ENCODE measurements at places on chromosomes 5 and 9.

- no peak for DNase-seq
These were observed 1640.9 kb upstream of the C9orf72 start for GRCh38 chr9:29214154-29214689.

- no peak for DNase-seq
These were observed 18.3 kb downstream of the SH3TC2 start for GRCh38 chr5:149044453-149045088.

GRCh38 chr9:133703591-133704399, 34.4 kb downstream of the SARDH start:
- no peak for DNase-seq

DNA sequence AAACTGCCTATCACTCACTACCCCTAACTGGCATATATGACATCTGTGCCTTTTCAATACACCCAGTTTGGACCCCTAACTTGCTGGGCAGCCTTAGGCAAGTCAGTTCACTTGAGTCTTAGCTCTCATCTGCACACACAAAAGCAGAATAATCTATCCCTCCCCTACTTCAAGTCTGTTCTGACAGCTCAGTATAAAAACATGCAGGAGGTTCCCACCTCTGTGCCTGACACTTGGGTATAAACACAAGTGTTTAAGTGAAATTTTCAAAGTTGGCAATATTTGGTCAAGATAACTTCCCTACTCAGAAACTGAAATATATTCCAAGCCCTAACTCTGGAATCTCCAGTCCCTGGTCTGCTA, 12.6 kb downstream of the HNRNPH1 start:
- no peak for DNase-seq

- DNase-seq = no peak
These were observed 75.0 kb upstream of the DAB2IP start for GRCh38 chr9:121576281-121577075.

- DNase-seq = no peak
These were observed 63.3 kb downstream of the DCP2 start for GRCh38 chr5:113039934-113040285.

GRCh38 chr5:147472664-147473475, 37.0 kb downstream of the DPYSL3 start:
- DNase-seq = no peak

- peak; percentile 73 for DNase-seq
These were observed 13.6 kb downstream of the NTNG2 start for GRCh38 chr9:132175431-132175830.

- DNase-seq = no peak
These were observed 106.0 kb downstream of the ADRB2 start for GRCh38 chr5:148932355-148932935.

- DNase-seq = no peak
These were observed 108.6 kb downstream of the SERINC5 start for GRCh38 chr5:80147119-80147815.

- DNase-seq = no peak
These were observed 29.0 kb upstream of the FAM174A start for GRCh38 chr5:100505984-100506670.

- DNase-seq = no peak
These were observed 53.8 kb downstream of the NIM1K start for GRCh38 chr5:43245724-43246385.

- no peak for DNase-seq
These were observed 84.0 kb upstream of the NEURL1B start for GRCh38 chr5:172556971-172557461.

GRCh38 chr9:106615118-106615889, 247.7 kb upstream of the ZNF462 start:
- no peak for DNase-seq

GRCh38 chr5:6279607-6280006, 98.7 kb downstream of the MED10 start:
- DNase-seq = no peak

DNA sequence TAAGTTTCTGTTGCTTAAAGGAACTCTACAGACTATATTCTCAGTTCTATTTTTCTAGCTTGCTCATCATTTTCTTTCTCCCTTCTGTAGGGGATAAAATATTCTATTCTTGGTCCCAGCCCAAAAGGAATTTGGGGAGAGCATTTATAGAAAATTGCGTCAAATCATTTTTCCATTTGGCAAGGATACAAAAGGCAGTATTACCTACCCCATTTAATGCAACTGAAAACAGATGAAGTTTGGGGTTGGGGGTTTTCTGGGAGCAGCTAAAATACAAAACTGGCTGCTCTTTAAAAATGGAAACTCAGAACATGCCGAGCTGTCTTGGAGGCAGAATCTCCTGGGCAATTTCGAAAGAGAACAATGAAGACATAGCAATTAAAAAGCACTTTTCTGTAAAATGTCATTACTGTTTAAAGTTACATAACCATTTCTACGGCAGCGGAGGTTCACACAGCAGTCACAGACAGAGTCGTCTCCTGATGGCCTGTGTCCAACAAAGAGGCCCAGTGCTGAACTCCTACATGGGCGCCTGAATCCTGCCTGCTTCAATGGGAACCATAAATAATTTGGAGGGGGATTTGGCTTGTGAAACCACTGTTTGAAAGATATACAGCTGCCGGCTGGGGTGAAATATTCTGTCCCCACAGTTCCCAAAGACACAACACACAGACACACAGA, 152.4 kb downstream of the BRINP1 start:
- DNase-seq = no peak

DNA sequence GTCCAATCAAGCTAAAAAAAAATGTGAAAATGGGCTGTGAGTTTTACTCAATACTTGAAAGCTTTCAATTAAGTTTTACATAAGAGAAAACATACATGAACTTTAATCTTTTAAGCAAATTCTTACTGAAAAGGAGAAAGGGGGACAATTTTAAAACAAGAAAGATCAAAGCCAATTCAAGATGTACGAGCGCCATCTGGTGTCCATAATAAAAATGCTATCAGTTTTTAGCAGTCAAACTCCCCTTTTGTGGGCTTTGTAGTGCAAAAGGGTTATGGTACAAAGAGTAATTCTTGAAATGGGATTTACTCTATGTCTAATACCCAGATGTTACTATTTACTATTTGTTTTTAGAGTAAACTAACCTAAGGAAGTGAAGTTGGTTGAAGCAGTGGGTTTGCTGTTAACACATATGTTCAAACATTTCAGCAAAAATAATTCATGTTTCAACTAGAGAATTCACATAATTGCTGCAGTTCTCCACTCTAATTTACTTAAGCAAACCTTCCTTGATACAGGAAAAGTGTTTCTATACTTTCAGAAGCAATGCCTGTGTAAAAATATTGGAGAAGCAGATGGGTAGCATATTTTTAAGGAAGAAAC, 228.2 kb upstream of the TYRP1 start:
- no peak for DNase-seq

DNA sequence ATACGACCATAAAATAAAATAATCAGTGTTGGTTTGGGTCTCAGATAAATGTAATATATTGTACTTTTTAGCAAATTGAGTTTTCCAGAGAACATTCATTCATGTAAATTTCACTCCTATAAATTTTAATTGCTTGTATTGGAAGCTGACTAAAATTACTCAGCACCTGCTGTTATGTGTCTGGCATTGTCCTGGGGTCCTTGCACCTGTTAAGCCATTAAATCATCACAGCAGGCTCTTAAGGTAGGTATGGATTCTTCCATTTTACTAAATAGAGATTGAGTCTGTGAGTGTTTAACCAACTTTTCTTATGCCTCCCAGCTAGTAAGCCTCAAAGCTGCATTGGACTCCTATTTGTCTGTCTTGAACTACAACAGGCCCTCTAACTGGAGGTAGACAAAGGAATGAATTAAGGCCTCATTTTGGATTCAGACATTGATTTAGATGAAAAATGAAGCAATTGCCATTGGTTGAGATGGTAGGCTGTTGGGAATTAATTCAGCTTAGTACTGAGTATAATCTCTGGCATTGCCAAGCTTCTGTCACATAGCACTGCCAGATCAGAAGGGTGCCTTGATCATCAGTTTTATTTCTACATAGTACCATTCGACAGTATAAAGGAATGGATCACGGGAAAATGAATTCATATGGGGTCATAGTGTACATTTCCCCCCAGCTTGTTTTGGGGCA, 78.9 kb downstream of the PARP8 start:
- no peak for DNase-seq

DNA sequence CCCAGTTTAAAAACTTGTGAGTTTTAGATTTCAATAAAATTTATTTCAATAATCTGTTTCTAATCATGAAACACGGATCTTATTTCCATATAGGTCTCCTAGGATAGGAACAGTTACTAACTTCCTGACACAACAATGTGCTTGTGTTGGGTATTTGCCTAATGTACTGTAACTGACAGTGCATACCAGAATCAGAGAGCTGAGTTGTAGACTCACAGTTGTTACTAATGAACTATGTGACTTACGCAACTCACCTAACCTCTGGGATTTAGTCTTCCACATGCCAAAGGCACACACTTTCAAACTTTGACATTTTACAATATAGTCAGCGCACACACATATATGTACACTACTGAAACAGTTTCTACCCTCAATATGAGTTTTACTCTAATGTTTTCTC, 77.7 kb downstream of the HOMER1 start:
- DNase-seq = no peak

GRCh38 chr9:75592586-75592985, 297.9 kb upstream of the PCSK5 start:
- no peak for DNase-seq

DNA sequence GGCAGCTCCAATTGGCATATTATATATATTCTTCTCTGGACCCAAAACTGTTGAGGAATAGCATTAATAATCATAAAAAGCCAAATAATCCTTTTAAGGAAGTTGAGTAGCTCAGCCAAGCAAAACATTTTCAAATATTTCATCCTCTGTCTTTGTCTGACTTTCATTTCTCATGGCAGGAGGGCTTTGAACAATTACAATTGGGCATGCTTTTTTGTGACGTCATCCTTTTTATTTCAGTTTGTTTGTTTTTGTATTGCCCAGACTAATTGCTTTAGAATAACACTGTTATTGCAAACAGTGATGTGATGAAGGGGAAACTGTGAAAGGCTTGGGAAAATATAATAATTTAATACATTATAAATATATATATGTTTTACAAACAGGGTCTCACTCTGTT, 65.2 kb upstream of the MAP1B start:
- no peak for DNase-seq

- DNase-seq = no peak
These were observed 179.8 kb downstream of the FANCC start for GRCh38 chr9:95137587-95138145.

GRCh38 chr5:161546470-161547301, at the start of gene GABRB2:
GABRB2 (minus strand) TSS chr5:161546725; CDS start chr5:161546643, 82 bp downstream.
- DNase-seq = peak; percentile 22

DNA sequence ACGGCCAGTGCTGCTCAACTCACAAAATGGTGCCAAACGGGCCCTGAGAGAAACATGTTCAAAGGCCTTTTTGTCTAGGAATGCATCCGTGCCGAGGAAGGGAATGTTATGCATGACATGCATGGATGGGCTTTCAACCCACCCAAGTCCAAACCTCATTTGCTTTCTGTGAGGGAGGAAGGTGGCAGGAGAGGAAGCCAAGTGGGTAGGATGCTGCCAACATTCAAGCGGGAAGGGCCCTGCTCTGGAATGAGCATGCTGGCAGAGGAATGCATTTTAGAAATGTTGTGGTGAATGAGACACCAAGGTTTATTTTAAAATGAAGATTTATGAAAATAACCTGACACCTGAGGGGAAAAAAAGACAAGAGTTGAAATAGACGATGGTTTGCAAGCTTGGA, 479.1 kb downstream of the CCDC171 start:
- DNase-seq = no peak

DNA sequence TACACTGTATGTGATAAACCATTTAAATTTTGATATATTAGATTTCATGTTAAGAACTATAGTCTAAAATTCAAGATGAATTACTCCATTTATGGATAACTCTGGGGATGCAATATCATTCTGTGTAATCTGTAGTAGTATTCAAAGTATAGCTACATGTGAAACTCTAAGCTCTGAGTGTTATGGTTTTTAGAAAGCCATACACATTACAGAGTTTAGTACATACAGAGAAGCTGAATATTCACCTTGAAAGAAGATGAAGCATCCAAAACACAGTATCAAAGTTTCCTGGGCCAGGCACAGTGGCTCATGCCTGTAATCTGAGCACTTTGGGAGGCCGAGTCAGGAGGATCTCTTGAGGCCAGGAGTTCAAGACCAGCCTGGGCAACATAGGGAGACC, 25.0 kb downstream of the ABHD17B start:
- DNase-seq = no peak

- DNase-seq = no peak
These were observed 61.0 kb upstream of the SPTLC1 start for GRCh38 chr9:92176068-92176799.

DNA sequence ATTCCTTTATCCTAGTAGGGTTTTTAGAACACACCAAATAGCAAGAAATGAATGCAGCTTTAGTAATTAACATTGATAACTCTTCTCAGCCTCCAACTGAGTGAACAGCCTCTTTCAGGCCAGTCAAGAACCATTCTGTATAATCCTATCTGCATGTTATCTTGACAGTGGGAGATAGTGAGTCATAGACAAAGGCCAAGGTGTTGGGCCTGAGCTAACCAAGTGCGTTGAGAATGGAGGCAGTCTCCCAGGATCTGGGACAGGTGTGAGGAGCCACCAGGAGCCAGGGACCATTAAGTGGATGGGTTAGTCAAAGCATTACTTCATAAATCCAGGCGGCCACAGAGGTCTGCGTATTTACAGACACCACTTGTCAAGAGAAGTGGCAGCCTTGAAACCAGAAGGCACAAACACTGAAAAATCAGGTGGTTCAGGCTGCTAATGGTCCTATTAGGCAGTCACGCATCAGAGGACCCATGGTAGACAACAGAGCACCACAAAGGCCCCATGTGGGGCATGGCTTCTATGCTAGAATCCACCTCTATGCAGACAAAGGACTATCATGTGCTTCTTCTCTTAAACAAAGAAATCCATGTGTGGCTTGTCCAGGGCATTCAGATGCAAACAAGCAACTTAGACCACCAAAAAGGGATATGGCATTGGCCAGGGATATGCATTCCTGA, 409.7 kb upstream of the PIK3R1 start:
- no peak for DNase-seq

DNA sequence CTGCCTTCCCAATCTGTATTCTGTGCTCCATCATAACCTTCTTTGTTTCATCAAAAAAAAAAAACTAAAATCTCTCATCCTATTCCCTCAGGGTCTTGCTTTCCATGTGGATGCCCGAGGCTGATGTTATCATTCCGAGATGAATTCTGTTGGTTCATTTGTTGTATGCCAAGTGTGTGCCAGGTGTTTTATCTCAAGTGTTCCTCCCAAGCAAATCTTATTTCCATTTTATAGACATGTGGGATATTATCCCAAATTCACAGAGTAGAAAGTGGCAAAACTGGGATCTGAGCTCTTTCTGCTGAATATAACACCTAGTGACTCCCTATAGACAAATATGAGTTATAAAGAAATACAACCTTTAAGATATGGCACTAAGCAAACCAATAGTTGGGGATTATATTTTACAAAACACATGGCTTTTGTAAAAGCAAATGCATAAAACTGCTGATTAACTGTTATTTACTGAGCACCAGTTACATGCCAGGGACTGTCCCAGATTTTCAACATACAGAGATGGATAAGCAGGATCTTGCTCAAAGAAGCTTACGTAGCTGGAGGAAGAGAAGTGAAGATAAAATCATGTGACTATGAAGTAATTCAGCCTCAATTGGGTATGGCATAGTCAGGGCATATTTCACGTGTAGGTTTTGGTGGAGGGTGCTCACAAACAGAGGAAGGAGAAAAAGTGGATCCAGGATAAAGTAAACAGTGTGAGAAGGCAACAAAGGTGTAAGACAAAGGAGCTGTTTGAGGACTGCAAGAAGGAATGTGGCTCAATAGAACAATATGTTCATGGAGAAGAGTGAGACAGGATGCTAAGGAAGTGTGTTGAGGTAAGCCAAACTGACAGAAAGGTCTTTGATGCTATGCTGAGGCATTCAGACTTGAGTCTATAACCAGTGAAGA, 143.3 kb upstream of the ADAMTSL1 start:
- DNase-seq = no peak

- peak; percentile 47 for DNase-seq
These were observed 665 bp downstream of the TCF7 start for GRCh38 chr5:134114886-134115805.

Measured in D721Med (cell line).